ENCODE measurements at places on chromosomes 11 and 22.

GRCh38 chr22:47315862-47316419 lies 553.5 kb downstream of the TBC1D22A start:
- DNase-seq, result no peak

- no peak for DNase-seq
Measured at GRCh38 chr11:56103210-56103737, at the start of gene OR8H2. OR8H2 (plus strand) TSS chr11:56103687; CDS start chr11:56105043, 1,356 bp downstream.

DNA sequence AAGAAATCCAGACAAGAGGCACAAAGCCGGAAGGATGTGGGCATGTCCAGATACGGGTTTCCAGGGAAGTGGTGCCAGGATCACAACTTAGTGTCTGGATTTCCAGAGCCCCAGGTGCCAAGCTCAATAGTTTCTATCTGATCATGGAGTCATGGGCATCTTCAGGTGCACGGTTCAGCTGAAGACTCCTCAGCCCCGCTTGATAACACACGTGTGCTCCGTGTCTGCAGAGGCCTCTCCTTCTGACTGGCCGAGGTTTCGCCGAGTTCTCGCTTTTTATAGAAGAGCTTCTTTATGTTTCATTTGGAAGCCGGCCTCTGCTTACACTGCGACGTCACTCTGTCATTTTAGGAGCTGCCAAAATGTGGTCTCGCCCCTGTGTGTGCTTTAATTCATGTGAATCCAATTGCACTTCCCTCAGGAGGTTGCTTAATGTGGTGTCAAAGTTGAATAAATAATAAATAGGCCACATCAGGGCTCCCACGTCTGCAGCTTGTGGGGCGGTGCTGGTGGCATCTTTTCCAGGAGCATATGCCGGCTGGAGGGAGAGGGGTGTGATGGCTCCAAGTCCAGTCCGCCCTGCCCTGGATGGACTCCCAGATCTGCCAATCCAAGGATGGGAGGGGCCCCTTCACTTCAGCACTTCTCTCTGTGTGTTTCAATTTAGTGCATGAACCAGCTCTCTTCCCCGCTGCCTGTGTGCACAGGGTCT lies 1410.8 kb downstream of the TBC1D22A start:
- DNase-seq, result no peak

DNA sequence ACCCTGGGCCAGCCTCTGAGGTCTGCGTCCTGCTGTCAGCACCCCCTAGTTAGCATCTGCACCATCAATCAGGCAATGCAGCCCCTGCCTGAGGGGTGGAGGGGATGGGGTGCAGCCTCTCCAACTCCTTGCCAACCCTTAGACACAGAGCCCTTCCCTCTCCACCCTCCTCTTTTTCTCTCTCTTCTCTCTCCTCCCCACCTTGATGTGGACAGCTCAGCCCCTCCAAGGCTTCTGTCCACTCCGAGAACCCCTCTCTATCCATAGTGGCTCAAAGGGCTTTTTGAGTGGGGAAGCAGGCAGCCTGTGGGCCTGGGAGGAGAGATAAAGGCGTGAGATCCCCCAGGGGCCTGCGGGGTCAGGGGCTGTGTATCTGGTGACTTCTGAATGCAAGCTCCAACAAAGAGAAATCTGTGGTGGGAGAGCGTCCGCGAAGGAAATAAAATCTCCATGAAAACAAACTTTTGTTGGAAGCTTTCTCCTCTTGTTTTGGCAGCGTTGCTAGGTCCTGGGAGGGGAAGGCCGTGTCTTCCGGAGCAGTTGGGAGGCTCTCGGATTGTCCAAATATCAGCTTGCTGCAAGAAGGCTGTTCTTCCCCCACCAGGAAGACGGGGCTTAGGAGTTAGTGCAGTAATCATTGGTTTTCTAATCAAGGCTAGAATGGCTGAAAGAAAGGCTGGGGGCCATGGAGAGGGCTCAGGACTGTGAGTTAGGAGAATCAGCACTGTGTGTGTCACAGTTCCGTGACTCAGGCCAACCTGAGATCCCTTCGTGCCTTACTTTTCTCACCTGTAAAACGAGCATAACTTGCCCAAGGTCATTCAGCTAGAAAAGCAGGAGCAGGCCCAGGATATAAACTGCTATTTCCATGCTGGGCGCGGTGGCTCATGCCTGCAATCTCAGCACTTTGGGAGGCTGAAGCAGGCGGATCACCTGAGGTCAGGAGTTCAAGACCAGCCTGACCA lies 50.3 kb downstream of the PKNOX2 start:
- DNase-seq, result no peak

Data from colonic mucosa (tissue), 4 donors.